Amniotic stem cell (primary cell): ENCODE measurements at places on chromosomes 4 and X.

GRCh38 chr4:109065006-109065405 is 237.5 kb downstream of the COL25A1 start:
- DNase-seq: no peak

GRCh38 chr4:11149612-11150259 is 279.0 kb downstream of the HS3ST1 start:
- no peak for DNase-seq

DNA sequence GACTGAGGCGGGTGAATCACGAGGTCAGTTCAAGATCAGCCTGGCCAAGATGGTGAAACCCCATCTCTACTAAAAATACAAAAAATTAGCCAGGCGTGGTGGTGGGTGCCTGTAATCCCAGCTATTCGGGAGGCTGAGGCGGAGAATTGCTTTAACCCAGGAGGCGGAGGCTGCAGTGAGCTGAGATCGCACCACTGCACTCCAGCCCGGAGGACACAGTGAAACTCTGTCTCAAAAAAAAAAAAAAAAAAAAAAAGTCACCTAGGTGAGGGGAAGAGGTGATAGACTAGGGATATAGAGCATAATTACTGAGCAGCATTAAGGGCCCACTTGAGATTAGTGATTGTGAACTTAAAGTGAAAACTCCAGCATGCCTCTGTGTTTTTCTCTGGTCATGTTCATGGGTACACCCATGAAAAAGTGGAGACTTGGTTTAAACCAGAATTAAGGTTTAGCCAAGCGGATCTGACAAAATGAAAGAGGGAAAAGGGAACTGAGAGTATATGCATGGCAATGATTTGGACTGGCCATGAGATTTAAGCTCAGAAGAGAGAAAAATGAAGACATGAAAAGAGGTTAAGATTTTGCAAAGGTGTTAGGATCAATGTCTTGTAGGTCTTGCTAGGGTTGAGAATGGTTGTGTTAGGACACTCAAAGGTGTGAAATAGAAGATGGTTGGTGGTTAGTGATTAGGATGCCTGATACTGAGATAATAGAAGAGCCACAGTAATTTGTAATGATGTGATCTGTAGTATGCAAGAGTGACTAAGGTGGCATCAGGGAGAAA is 105.0 kb downstream of the RAB28 start:
- no peak for DNase-seq

DNA sequence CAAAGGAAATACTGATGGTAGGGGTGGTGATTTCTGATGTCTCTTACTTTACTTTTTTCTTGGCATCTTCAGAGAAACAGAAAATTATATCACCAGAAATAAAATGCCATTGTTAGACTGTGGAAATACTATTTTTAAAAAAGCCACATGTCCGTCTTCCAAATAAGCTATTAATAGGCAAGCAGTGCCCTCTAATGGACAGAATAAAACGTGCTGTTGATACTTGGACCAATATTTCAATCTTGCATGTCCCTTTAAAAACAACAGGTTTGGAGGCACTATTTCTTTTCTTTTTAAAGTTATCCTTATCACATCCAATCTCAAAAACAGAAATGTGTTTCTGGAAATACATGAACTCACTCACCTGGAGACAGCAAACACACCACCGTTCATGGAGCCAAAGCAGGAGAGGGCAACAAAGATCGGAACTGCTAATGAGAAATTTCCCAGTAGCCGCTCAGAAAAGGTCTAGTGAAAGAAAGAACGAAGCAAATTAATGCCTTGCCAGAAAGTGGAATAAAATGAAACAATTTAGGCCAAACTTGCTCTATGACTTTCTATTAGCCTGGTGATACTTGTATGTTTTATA is 59.2 kb downstream of the SLC7A11 start:
- no peak for DNase-seq

DNA sequence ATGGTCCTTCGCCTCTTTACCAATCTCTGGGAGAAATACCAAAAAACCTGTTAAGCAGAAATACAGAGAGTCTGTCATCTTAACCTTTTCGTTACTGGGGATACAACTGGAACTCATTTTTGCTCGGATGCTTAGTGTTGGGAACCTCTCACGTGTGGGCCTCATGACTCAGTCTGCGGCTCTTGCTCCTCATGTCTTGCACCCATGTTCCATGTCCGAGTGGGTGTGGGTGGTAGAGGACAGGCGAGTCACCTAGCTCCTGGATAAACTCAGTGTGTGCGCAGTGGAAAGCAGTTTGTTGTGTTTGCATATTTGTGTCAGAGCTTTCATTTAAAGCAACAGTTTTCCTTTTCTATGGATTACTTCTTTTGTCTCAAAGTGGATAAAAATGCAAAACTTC is 70.6 kb downstream of the TNIP2 start:
- DNase-seq: no peak

DNA sequence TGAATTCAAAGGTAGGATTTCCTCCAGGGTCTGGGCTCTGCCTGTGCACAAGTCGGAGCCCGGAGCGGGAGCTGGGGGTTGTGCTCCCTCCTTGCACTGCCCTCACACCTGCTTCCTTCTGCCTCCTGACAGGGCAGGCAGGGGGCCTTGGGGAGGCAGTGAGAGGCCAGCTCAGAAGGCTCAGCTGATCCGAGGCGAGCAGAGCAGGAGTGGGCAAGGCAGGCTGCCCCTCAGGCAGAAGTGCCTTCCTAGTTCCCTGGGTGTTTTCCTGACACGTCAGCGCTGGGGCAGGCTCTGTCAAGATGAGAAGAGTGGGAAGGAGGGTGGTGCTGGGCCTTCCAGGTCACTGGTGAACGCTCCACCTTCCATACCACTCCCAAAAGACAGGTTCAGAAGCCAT is 5.5 kb upstream of the IRAK1 start:
- DNase-seq: no peak

DNA sequence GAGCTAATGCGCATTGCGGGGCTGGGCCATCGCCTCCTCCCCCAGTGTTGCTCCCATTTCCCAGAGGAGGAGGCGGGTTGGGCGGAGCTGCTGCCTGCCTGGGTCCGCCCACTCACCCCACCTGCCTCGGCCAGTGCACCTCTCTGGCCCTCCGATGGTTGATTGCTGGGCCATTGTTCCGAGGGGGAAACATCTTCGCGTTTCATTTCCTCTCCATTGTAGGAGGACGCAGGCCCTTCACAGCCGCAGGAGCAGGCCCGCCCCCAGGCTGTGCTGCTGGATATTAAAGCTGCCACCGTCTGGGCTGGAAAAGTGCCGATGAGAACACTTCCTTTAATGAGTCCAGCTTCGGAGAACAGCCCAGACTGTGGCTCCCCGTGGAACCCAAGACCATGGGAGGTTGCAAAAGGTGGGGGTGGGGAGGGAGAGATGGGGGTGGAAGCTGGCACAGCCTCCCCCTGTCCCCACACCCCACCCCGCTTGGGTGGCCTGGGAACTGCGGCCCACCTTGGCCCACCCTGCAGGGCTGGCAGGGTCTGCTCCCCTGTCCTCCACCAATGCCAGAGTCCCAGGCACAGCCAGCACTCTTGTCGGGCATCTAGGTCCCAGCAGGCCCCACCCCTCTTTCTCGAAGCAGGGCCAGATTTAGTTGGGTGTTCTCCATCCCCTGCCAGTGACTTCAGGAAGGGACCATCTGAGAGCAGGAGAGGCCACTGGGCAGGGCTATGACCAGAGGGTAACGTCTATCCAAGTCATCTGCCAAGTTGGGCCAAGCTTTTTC is 96.6 kb downstream of the ADRA2C start:
- no peak for DNase-seq

DNA sequence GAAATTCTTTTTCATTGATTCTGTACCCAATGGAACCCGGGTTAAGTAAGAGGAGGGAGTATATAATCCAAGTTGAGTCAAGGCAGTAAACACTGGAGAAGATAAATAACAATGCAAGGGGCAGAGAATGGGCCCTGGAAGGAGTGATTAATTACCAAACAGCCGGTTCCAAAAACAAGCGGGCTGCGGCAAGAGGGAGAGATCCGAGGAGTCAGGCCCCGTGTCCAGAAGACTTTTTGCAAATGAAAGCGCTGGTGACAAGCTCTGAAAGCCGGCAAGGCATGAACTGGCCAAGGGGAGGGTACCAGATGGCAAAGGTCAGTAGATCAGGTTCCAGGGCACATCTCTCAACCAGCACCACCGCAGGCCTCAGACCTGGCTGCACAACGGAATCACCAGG is 294.9 kb downstream of the BCOR start:
- DNase-seq: no peak

GRCh38 chr4:37682701-37683401 is 3.3 kb downstream of the RELL1 start:
- DNase-seq: no peak
